AG09309 (cell line): ENCODE measurements at places on chromosomes 1 and 21.

DNA sequence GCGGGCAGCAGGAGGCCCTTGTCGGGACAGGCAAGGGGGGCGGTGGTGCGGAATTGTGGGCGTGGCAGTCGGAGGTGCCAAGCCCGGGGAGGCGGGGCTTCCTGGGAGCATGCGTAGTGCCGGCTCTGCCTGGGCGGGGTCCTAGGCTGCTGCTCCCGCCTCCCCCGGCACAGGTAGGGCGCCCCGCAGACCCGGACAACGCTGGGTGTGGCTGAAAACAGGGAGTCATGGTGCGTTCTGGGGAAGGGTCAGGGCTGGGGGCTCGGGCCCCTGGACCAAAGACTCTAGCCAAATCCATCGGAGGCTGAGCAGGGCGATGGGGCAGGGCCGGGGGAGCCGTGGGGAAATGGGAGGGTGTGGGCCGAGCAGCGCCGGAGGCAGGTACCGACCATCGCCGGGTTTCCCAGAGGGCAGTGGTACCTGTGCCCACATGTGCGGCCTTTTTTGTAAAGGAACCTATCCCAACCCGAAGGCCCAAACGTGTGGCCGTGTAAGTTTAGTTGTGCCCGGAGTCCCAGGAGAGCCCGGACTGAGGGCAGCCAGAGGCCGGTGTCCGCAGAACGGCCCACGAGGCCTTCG is 231.9 kb downstream of the SDCCAG8 start:
- DNase-seq: no peak

DNA sequence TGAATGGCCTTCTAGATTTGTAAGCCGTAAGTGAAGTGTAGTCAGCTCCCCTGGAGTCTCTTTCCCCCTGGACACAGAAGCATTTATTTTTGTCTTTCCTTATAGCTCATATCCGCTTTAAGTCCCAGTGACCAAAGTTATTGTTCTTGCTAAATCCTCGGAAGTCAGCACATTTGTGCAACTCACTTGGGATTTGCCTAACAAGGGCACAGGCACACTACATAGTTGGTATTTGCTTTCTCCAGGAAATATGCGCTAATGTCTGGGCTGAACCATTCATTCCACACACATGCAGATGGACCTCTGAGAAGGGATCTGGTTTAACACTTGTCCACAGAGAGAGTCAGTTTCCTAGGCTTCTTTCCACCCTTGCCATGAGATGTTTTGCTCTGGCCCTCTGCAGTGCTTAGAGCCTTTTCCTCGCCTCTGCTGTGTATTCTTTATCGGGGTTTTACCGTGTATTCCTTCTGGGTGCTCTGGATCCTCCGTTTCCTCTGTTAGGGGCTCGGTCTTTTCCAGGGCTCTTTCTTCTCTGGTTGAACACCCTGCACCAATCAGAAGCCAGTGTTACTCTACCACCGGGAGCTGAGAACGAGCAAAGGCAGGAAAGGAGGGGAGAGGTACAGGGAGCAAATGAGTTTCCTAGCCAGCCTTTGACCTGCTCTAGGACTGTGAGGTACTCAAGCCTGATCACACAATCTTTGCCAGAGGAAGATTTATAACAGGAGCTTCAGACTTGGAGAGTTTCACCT is 72.4 kb downstream of the ABCA4 start:
- DNase-seq: peak; percentile 76

GRCh38 chr1:88013485-88013884 is 670.6 kb upstream of the PKN2 start:
- no peak for DNase-seq

DNA sequence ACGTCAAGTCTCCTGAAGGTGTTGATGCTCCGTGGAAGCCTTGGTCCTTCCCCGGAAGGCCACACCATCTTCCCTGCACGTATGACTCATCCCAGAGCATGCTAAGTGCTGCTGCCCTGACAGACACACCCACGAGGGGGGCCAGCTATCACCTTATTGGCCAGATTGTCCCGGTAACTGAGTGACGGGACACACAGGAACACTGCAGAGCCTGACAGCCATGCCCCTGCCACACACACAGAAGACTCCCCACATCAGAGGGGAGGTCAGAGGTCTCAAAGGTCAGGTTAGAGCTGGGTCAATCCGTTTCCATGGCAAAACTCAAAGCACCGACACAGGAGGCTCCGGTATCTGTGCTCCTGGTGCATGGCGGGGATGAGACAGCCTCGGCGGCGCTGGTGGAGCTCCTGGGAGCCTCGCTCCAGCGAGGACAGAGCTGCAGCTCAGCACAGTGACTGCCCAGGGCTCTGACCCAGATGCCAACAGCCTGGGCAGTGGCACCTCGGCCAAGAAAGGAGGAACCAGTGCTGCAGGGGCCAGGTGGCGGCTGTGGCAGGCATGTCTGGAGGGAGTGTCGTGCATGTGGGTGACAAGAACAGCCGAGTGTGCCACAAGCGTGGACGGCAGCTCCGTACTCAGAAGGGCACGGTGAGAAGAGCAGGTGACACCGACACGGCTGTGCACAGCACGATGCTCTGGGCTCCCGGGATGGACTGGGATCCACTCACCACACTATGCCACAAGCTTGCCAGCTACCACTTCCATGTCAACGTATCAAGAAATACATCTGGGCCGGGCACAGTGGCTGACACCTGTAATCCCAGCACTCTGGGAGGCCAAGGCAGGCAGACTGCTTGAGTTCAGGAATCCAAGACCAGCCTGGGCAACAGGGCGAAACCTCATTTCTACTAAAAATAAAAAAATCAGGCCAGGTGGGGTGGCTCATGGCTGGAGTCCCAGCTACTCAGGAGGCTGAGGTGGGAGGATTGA is 14.8 kb upstream of the TMEM240 start:
- no peak for DNase-seq
